ENCODE measurements at places on chromosomes 12 and 14. TPM values are rescaled to one million over a fixed set of nuclear protein-coding genes. Genes with fewer than 3 reads are reported as not detected.
A peak's percentile ranks its signal among the peaks of the same experiment; 100 is the strongest.

ACOT6 gene
- total RNA-seq = not detected

MDM1 gene
- total RNA-seq = 2.1 TPM

GRCh38 chr14:101535232-101535631 lies 26.1 kb upstream of the DIO3 start:
- no peak for DNase-seq

DNA sequence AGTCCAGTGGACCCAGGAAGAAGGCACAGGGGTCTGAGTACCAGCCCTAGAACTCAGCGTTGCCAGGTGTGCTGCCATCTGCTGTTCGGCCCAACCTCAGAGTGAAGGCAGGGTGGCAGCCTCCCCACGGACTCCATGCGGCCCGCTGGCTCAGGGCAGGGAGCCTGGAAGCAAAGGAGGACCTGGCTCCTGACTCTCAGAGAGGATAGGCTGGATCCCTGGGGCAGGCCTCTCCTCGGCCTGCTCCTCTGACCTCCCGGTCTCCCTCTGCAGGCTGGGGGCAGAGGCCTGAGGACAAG lies 10.1 kb downstream of the MCRS1 start:
- peak; percentile 52 for DNase-seq

GRCh38 chr12:93888964-93889363 lies 211.8 kb downstream of the CRADD start:
- no peak for DNase-seq
